ENCODE measurements at places on chromosomes 1 and 21. TPM values are rescaled to one million over a fixed set of nuclear protein-coding genes. Genes with fewer than 3 reads are reported as not detected.

The S100A12 gene
- total RNA-seq: 3.5 TPM

The MYBPH gene
- total RNA-seq: 4.5 TPM

The OLIG2 gene
- total RNA-seq: 5.8 TPM

The ARHGEF11 gene
- 49.9 TPM for total RNA-seq

The MRAP gene
- total RNA-seq: not detected

The ICOSLG gene
- 1.6 TPM for total RNA-seq

The PLA2G5 gene
- 2.4 TPM for total RNA-seq

The ZBTB18 gene
- total RNA-seq: 112 TPM

The RGS13 gene
- total RNA-seq: not detected

The LRRC42 gene
- 29.5 TPM for total RNA-seq

The PKLR gene
- total RNA-seq: 1.0 TPM

The EPHA2 gene
- total RNA-seq: 84.2 TPM
